ENCODE measurements at places on chromosomes 7 and 10.

DNA sequence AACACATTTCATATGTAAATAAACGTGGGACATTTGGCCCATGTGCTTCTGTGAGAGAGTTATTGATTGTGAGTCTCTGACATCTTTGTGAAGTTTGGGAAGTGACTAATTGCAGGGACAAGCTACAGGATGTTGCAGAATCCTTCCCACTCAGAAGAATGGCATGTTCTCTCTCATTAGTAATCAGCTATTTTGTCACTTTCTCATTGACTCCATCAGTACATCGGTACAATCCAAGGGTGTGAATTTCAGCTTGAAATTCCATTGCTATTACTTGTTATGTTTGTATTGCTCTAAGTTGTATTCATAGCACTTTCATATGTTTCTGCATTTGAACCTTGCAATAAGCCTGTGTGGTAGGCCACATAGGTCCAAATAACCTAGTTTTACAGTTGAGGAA is 100.0 kb upstream of the KCNMA1 start:
- DNase-seq, result peak; percentile 21

DNA sequence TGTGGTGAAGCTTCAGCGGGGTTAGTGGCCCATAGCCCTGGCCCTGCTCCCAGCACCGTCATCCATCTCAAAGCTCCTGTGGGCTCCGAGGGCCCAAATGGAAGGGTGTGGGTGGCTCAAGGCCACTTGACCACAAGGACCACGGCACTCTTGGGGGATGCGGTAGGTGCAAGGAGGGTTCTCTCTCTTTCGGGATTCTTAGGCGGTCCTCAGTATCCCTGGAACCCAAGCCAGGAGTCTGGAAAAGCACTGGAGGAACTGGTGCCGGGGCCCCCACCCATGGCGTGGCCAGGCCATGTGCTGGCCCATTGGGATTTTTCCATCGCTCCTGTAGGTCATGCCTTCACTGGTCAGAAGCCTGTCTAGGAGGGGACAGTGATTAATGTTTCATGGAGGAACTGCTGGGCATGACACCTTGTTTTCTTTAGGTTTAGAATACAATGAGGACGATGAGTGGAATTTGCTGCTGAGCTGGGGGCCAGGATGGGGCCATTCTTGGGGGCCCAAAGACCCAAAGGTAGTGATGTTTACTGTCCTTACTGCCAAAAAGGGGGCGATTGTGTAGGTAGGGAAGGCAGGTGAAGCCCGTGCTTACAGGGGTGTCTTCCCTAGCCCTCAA is 16.7 kb downstream of the AQP1 start:
- DNase-seq, result no peak

- no peak for DNase-seq
Measured at GRCh38 chr7:133564484-133564883, 311.6 kb downstream of the EXOC4 start.

- DNase-seq, result no peak
Measured at GRCh38 chr7:75850235-75850634, 28.6 kb upstream of the RHBDD2 start.
